AG08395 (cell line): ENCODE measurements at places on chromosomes 11 and 22.

DNA sequence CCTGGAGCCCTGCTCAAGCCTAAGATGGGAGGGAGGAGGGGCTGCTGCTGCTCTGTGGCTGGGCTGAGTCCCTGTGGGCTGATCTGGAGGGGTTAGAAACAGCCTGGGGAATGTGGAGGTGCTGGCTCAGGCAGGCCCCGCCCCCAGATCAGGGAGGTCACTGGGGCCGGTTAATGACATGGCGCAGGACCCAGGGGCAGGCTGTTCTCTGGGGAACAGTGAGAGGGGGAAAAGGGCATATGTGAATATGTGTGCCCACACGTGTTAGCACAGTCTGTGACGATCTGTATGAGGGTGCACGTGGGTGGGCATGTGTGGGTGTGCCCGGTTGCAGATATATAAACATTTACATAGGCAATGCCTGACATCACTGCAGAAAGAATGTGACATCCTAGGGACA lies 143.5 kb downstream of the MIAT start:
- DNase-seq, result peak; percentile 6

DNA sequence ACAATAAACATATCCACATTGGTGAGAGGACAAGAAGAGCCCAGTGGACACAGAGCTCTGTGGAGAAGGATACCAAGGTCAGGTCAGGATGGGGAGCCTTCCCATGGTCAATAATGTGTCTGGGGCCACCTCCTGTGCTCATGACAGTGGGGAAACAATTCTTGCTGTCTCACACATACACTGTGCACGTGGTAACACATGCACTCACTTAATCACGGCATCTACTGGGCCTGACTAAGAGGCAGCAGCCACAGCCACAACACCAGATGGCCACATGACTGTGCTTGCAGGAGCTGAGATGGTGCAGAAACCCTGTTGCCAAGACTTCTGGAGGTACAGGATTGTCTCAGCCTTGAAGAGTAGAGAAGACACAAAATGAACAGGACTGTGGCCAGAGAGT lies 28.6 kb downstream of the C22orf42 start:
- DNase-seq, result no peak

DNA sequence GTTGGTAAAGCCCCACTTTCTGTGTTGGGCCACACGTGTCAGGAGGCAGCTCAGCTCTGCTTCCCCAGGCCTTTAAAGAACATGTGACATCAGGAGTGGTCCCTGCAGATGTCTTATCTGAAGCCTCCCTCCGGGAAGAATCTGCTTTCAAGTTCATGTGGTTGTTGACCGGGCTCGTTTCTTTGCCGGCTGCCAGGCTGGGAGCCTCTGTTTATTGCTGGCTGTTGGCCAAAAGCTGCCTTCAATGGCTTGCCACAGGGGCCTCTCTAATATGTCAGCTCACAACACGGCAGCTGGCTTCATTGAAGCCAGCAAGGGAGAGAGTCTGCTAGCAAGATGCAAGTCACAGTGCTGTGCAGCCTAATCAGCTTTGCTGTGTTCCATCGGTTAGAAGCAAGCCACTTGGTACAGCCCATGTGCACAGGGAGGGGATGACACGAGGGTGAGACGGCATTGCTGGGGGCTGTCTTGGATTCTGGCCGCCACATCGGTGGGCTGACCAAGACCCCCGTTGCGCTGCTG lies 14.6 kb downstream of the MRGPRF start:
- DNase-seq, result no peak

DNA sequence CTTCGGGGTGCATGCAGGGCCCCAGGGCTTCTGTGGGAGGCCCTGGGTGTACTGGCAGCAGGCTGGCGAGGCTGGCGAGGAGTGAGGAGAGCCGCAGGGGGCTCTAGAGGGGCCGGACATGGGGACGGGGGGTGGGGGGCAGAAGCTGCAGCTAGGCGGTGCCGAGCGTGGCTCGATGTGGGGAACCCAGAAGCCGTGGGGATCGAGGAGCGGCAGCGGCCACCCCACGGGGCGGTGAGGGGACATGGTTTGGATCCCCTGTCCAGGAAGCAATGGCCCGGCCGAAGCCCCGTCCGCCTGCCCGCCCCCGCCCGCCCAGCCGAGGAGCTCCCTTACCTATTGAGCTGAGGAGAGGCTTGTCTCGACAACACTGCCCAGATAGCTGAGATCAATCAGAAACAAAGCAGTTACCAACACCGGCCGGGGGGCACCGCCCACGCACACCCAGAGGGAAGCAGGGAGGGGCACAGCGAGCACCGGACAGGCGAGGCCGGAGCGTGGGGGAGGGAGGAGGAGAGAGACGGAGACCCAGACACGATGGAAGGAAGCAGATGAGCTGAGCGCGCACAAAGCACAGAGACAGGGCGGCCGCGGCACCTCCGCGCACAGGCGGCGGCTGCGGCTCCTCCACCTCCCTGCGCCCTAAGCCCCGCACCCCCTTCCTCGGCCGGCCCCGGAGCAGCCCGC lies 38.7 kb downstream of the IGSF9B start:
- DNase-seq, result no peak

DNA sequence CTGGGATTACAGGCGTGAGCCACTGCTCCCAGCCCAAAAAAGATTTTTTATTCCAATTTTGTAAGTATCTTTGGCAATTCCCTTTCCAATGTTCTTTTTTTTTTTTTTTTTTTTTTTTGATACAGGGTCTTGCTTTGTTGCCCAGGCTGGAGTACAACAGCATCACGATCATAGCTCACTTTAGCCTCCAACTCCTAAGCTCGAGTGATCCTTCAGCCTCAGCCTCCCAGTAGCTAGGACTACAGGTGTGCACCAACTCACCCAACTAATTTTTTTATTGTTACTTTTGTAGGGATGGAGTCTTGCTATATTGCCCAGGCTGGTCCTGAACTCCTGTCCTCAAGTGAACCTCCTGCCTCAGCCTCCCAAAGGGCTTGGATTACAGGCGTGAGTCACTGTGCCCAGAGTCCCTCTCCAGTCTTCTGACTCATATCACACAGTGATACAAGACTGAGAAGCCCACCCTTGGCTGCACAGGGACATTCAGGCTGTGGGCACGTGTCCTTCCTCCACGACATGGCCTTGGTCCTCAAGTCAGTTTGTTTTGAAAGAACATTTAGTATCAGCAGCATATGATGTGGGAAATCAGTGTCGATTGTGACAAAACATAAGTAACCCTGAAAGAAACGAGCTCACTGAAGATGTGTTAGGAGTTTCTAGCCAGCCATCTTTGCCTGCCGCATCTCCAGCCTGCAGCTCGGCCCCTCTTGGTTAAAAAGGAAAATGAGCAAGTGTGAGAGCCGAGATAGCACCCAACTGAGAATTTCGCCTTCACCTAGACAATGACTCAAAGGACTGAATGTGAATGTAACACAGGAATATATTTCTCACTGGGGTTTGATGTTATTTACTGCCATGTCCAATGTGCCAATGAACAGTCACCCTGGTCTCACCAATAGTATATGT lies 175.5 kb downstream of the MN1 start:
- DNase-seq, result no peak

GRCh38 chr11:28999620-29000019 lies 891.4 kb downstream of the METTL15 start:
- no peak for DNase-seq

DNA sequence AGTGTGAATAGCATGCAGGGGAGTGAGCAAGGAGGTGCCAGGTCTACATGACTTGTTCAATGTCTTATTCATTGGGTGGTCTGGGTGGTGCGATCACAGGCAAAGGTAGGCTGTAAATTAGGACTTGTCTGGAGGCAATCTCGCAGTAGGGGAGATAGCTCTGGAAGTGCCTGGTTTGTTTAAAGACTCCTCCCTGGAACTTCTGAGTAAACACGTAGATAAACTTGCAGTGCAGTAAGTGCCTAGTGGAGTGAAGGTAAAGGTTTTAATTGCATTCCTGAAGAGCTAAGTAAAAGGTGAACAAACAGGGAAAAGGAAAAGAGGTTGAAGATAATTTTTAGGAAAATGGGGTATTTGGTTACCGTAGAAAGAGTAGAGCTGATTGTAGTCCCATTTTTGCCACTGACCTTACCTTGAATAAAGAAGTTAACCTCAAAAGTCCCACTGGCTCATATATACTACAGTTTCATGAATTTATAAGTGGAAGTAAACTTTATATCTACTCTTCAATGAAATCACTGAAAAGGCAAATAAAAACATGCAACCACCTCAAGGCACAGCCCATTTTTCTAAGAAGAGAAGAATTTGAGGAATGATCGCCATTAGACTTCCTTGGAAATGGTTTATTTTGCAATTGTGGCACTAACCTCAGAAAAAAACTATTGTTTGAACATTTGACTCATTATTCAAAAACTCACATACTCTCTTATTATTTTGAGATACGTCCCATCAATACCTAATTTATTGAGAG lies 44.3 kb downstream of the AASDHPPT start:
- no peak for DNase-seq

- no peak for DNase-seq
Measured at GRCh38 chr11:2521081-2521732, 76.4 kb downstream of the KCNQ1 start.

- no peak for DNase-seq
Measured at GRCh38 chr11:65559535-65559934, 1.4 kb upstream of the LTBP3 start.

DNA sequence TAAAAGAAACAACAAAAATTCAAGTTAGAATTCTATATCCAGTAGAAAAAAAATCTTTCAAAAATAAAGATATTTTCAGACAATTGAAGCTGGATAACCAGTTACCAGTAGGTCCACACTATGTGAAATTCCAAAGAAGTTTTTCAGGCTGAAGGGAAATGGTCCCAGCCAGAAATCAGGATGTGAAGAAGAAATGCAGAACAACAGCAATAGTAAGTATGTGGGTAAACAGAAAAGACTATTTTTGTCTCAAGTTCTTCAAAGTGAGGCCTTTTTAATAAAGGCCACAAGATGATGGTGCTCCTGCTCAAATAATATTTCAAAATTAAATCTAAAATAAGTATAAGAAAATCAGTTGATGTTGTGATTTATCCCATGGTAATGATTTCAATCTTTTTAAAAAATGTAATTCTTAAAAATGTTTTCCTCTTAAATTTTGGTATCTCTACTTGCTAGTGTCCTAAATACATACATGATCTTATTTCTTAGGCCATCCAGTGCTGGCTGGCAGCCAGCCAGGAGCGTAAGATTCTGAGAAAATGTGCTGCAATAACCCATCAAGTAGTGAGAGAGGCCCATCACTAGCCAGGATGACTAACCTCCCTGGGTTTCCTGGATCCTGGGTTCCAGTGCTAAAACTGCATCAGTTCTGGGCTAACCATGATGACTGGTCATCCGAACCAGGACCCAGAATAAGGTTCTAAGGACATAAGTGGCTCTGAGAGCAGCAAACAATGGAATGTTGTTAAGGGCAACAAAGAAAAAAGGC lies 15.6 kb upstream of the UCP3 start:
- DNase-seq, result peak; percentile 81

DNA sequence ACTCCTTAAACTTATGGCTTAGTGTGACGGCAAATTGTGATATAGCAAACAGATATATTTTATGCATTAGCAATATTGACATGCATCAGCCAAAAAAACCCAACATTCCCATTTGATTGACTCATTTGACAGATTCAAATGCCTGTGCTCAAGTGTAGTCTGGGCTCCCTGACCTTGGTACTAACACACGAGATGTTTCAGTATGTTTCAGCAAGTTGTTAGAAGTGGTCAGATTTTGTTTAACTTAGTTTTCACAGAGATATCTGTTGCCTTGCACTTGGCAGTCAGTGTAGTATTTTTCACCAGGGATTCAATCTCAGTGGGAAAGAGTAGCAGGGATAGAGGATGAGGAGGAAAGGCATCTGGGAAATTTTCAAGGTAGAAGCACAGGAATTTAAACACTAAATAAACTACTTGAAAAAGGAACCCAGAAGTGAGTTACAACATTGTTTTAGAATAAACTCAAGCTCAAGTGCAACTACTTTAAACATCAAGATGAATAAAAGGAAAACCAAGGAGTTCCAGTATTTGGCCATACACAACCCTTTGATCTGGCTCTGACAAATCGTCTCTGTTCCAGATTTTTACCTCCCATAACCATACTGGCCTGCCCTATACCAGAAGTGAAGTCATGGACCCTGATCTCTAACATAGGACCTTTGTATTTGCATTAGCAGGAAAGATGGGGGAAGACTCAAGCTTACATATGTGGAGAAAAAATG lies 56.5 kb upstream of the BLID start:
- DNase-seq, result no peak

GRCh38 chr22:41256254-41257253 lies 15.8 kb upstream of the CHADL start:
- DNase-seq, result peak; percentile 40

- DNase-seq, result no peak
Measured at GRCh38 chr11:75797116-75797515, 17.9 kb upstream of the UVRAG start.

GRCh38 chr11:94472916-94473799 lies 20.5 kb downstream of the MRE11 start:
- DNase-seq, result no peak

DNA sequence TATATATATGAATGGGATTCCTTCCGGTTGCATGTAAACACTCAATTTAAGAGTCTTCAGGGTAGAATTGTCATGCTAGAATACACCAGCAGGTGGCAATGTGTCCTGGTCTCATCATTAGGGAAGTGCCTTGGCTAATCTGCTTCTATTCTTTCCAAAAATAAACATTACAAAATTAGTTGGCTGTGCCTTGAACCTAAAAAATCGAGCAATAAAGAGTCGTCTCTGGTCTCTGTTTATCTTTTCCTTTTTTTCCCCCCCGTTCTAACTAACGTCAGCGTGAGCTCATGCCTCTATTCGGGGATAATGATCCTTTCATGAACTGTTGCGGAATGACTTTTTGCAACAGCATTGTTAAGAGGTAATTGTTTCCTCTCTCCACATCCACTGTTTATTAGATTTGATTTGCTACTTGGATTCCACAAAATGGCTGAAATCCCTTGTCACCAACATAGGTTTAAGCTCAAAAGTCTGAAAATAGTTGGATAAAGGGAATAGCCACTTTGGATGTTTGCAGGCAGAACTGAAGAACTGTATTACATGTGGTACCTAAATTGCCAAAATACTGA lies 1.2 kb upstream of the ARHGEF12 start:
- DNase-seq, result peak; percentile 58

DNA sequence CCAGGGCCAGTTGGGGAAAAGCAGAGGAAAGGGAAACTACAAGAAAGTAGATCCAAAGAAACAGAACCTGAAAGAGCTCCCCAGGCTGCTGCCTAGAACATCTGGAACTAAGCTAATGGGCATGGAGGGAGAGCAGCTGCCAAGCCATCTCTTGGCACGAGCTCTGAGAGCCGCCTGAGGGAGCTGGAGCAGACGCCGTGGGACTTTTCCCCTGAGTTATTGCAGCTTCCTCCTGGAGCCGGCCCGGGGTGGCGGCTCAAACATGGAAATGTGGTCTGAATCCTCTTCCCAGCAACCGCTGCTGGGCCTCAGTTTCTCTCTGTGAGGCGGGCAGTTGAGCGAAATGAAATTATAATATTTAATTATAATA lies 41.8 kb downstream of the LIF start:
- peak; percentile 81 for DNase-seq
